ENCODE measurements at places on chromosomes 7 and 10.

DNA sequence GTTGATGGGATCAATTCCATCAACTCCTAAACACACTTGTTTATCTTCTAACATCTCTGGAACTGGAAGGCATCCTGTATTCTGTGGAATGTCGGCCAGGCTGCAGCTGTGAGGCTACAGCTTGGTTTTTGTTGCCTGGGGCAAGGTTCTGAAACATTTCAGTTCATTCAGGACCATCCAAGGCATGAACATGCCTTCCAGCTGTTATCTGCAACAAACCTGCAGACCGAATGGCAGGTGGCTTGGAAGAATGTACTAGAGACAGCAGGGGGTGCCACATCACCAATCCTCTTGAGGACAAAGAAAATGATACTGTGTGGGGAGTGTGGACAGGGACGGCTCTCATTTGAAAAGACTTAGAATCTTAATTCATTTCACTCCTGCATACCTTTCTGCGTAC lies 12.4 kb downstream of the PAPOLB start:
- DNase-seq: no peak

DNA sequence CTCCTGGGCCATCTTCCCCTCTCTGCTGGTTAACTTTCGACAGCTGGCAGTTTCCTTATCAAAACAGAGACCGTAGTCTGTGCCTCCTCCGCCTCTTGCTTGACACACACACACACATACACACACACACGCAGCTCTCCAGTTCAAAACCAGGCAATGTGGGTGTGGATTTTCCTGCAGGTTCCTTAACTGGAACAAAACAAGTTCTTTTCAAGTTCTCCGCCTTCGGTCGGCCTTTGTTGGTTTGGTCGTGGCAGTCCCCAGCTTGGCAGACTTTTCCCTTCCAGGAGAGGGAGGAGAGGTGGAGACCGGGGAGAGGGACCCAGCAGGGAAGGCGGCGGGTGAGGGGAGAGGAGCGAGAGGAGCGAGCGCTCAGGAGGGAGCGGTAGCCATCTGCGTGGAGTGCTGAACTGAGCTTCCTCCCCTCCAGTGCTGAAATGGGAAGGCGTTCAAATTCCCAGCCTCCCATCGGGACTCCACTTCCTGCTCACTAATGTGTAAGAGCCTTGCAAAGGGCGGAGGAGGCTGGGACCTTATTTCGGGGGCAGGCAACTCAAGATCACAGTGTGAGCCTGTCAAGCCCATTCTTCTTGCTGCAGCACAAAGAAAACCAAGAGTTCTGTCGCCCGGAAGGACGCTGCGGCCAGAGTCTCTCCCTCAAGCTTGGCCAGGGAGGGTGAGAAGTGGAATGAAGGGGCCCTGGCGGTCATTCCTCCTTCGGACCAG lies 120.6 kb downstream of the PRPF18 start:
- no peak for DNase-seq

DNA sequence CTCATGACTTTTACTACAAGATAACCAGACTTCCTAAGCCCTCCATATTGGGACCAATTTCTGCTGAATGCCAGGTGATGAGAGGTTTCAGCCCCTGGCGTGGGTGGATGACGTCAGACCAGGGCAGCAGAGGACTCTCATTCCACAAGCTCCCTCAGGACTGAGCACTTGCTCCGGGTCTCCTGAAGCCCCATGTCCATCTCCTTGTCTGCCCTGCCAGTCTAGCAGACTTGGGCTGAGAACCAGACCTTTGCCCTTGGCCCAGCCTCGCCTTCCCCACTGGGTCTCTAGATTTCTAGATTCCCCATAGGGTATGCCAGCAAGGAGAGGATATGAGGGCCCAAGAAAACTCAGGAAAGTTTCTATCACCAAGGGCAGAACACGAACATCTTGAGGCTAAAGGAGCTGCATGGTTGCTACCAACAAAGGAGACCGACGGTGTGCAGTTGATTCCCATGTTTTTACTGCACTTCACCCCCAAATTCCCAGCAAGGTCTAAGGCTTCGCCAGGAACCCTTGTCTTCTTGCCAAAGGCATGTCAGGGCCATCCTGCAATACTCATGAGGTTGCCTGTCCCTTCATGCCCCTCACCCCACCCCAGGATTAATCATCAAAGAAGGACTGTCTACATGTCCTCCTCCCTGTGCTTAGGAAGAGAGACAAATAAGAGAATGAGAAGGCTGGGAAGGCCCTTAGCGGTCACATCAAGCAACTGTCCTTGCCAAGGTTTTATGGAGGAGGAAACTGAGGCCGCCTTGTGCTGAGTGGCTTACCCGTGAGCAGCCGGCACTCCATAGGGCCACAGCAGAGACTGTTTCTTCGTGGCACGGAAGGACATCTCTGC lies 96.5 kb upstream of the MACROH2A2 start:
- no peak for DNase-seq

DNA sequence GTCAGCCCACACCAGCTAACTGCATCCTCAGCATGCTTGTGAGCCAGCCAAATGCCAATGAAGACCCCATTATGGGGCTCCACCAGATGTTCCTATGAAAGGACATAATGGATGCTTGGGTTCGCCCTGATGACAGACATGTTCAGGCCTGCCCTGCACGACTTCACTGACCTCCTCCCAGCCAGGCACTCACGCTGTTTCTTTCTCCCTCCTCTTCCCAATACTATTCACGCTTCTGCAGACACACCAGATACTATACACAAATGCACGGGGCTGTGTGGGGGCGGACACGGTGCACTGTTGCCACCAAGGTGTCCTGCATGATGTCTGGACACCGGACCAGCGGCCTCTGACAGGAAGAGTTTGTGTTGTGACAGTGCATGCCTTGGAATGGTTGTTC lies 284.2 kb downstream of the PRPF18 start:
- DNase-seq: no peak

DNA sequence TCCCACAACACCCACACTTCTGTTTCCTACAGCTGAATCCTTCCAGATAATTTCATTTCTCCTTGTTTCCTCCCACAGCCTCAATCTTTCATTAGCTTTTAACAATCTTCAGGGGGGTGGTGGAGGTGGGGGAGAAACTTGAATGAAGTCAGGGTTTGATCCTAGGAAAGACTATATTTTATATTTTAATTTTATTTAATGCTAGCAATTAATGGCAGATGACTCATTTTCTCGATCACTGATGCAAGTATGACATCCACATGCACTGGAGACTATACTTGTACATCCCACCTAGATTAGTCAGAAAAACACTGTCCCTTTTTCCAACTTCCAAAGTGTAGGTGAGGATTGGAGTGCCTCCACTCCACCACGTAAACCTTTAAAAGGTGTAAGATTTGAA lies 1181.3 kb upstream of the AUTS2 start:
- DNase-seq: no peak

- DNase-seq: no peak
Observed at GRCh38 chr10:119940487-119940886, 48.0 kb downstream of the SEC23IP start.

DNA sequence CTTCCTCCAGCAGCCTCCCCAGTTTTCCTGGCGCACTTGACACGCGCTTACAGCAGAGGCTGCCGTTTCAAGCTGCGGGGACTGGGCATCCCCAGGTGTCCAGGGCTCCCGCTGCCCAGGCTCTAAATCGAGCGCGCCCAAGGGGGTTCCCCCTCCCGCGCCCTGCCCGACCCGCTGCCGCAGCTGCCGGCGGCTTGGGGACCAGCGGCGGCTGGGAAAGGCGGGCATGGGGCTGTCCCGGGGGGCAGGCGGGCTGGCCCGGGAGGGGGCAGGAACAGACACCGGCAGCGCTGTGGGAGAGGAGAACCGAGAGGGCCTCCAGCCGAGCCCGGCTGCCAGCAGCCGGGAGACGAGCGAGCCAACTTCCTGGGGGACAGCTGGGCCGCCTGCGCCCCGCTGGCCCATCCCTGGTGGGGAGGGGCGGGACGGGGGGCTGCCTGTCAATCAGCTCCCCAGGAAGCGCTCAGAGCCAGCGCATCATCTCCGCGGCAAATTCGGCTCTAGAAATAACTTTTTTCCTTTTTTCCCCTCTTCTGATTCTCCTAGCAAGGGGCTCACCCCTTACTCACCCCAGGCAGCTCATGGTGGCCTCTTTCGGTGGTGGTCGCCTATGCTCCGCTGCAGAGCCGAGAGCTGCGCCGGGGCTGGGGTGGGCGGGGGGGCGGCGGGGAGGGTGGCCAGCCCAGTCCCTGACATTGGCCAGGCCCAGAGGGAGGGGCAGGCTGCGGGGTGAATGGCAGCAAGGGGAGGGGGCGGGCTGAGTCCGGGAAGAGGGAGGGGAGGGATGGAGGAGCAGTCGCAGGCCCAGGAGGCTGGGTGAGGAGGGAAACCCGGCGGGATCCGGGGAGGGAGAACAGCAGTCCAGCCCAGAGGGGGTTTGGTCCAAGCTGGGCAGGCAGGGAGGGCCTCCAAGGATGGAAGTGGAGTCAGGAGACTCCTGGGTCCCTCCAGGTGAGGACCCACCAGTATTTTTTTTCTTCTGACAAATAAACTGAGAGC lies 14.7 kb downstream of the GRID2IP start:
- no peak for DNase-seq

DNA sequence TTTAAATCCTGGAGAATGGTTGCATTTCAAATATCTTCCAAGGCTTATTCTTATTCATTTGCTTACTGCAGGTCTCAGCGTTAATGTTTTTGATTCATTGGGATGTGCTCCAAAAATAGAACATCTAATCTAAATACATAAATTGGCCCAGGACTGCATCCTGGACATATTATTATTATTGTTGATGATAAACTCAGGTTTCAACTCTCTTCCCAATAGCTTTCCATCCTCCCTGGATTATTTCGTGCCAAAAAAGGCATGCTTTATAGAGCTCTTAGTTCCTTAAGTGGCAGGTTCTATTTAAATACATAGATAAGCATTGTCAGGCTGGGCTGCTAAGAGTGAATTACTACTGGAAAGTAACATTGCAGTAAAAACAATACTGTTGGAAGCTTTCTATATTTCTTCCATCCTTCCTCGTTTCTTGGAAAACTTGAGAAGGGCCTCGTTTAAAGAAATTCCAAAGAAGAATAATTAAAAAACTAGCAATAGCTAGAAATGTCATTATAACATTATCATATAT lies 14.7 kb upstream of the PRKAR2B start:
- no peak for DNase-seq

DNA sequence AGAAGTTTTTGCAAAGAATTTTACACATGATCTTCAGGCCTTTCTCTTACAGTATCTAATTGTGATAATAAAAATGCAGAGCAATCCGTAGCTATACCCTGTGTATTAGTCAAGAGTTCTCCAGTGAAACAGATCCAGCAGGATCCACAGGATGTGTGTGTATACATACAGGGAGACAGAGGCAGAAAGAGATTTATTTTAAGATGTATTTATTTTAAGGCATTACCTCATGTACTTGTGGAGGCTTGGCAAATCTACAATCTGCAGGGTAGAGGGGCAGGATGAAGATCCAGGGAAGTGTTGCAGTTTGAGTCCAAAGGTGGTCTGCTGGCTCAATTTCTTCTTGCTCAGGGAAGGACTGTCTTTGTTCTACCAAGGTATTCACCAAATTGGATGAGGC lies 41.7 kb downstream of the ARHGAP12 start:
- no peak for DNase-seq

DNA sequence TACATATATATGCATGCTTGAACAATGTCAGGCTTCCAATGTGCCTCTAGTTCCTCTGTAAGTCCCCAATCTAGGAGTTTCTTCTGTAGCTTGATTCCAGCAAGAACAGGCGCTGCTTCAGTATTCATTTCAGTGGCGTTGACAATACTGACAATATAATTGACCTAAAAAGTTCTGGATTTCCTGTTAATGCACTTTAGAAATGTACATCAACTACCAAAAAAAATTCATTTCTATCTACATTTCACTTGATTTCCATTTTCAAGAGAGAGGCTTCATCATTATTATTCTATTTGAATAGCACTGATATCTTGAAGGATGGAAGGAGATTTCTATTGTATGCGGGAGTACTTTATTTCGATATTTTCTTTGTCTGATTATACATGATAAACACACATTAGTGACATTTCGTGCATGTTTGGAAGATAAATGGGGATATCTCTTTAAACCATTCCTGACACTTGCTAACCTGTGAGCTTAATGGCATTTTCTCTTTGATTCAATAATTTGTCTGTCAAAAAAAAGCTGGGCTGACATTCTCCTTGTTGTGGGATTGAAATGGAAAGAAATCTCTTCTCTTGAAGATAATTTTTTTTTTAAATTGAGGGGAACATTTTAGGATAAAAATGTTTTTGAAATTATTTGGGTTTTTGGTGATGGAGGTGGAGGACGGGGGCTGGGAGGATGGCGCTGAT lies 568.2 kb downstream of the LRMDA start:
- DNase-seq: no peak

DNA sequence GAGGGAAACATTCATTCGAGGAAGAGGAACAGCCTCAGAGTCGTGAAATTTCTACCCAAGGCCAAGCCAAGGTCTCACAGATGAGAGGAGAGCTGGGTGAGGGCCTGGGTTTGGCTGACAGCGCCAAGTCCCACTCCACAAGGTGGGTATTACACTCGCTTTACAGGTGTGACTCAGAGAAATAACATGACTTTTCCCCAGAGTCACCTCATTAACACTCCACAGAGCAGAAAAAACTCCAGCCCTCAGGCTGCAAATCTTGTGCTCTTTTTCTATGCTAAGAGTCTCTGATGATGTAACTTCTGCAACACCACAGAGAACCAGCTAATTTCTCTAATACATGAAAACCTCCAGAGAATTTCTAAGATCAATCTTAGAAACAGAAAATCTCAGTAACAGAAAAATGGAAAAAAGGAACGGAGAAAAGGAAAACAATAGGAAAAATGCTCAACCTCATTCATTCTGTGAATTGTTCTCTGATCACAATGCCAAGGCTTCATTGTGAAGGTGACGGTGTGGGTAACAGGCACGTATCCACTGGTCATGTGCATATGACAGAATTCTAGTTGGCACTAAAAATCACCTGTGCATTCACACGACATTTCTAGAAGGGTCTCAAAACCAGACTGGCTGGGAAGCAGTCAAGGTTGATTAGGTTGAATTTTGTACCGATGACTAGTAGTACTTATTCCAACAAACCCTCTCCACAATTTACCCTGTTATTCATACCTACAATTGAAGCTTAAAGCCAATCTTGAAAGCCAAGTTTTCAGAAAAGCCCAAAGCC lies 20.3 kb downstream of the YWHAG start:
- no peak for DNase-seq

GRCh38 chr7:78095549-78095948 lies 297.0 kb downstream of the PHTF2 start:
- DNase-seq: no peak

- no peak for DNase-seq
Observed at GRCh38 chr7:101240226-101241014, 2.8 kb upstream of the CLDN15 start.

GRCh38 chr10:88347597-88348304 lies 235.4 kb downstream of the RNLS start:
- no peak for DNase-seq

Data from stimulated activated CD4-positive, alpha-beta T cell treated with anti-CD3 and anti-CD28 coated beads, Interleukin-15, amount 100 ng/mL, for 48 hours (primary cell).